ENCODE measurements at places on chromosomes 11 and 22. TPM values are rescaled to one million over a fixed set of nuclear protein-coding genes. Genes with fewer than 3 reads are reported as not detected.
A peak's percentile ranks its signal among the peaks of the same experiment; 100 is the strongest.

DNA sequence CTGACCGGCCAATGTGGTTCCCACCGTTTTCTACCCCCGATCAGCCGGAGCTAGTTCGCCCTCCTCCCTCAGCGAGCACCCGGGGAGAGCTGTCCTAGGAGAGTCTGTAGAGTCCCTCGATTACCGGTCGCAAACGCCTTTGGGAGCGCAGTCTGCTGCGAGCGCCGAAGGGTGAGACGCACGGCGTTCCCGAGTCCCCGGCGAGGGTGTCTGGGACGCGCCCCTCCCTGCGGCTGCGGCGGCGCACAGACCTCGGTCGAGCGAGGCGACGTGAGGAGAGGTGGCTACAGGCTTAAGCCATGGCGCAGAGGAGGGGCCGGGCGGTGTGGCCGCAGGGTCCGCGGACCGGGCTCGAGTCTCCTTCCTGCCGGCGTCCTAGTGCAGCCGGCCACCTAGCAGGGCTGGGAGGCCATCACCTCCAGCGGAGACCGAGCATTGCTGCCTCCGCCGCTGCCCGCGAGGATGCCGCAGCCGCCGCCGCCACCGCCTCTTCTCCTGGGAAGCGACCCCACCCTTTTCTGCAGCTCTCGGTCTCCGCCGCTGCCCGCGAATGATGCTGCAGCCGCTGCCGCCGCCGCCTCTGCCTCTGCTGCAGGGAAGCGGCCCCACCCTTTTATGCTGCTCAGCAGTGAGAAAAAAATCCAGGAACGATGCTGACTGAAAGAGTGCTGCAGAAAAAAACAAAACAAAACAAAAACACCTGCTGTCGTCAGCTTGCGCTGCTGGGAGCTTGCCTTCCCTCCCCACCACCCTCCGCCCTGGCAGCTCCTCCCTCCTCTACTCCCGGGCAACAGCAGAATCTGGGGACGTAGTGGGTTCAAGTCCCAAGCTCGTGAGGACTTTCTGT, at the start of gene MAP6:
MAP6 (minus strand) TSS at position 588 of the 847 bp plus-strand sequence. CDS start 669 bp downstream, outside the sequence.
- H3K4me3 ChIP-seq: peak within 1 kb of the TSS; percentile 69
- no peaks in the 10 kb centered on the region for H3K27me3 ChIP-seq
- peaks cover 34% of the 10 kb centered on the region for H3K4me1 ChIP-seq

DNA sequence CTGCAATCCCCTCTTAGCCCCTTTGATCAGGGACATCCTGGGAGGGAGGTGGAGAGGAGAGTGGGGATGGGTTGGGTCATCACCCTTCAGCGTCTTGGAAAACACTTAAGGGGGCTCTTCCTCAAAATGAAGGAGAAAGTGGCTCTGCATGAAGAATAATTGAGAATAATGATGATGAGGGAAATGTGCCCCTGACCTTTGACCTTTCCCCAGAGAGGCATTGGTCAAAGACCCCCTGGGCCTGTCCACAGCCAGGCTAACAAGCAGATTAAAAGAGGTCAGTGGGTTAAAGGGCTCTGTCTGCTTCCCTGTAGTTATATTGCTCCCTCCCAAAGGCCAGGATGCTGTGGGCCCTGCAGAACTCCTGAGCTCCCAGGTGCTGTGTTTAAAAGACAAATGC, 68.7 kb downstream of the NAV2 start:
- no peaks in the 10 kb centered on the region for H3K36me3 ChIP-seq
- H3K27ac ChIP-seq: no peak overlapping the region
- H3K27me3 ChIP-seq: no peaks in the 10 kb centered on the region

GRCh38 chr11:69669486-69669885, 5.7 kb downstream of the LTO1 start:
- DNase-seq: peak; percentile 35
- peaks cover 15% of the 10 kb centered on the region for H3K4me1 ChIP-seq
- H3K36me3 ChIP-seq: peaks cover 10% of the 10 kb centered on the region

Gene PLAAT2
- not detected for total RNA-seq

Gene PIK3IP1
- 0.68 TPM for total RNA-seq

Gene PNPLA5
- total RNA-seq: not detected

DNA sequence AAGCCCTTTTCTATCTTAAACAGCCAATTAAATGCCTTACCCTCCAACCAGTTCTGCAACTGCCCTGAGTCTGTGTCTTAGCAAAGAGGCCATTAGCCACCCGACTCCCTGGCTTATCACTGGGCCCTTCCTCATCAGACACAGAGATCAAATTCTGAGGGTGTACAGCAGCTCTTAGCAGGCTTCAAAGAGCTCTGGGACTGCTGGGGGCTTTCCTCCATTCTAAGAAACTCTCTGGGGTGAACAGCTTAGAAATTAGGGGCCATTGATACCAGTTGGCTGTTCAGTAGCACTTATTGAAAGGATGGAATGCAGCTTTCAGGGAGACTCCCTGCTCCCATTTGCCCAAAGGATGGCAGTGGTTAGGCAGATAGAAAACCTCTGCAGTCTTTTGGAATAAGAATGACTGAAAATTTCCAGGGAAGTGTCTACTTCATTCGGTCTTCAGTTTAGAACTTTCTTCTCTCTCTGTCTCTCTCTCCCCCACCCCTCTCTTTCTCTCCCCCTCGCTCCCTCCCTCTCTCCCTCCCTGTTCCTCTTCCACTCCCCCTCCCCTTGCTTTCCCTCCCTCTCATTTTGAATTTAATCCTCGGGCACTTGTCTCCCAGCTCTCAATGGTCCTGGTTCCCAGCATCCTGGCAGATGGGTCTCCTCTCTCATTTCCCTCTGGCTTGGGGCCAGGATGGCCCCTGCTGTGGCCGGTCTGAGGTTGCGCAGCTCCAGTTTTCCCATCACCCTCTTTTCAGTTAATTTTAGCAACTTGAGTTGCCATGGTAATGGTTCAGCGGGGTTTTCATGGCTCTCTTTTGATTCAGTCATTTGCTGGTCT, 76.4 kb downstream of the COMMD9 start:
- DNase-seq: no peak
- no peaks in the 10 kb centered on the region for H3K27me3 ChIP-seq
- no peak overlapping the region for H3K27ac ChIP-seq
- no peak overlapping the region for H3K4me3 ChIP-seq

Gene TBX10
- total RNA-seq: not detected

DNA sequence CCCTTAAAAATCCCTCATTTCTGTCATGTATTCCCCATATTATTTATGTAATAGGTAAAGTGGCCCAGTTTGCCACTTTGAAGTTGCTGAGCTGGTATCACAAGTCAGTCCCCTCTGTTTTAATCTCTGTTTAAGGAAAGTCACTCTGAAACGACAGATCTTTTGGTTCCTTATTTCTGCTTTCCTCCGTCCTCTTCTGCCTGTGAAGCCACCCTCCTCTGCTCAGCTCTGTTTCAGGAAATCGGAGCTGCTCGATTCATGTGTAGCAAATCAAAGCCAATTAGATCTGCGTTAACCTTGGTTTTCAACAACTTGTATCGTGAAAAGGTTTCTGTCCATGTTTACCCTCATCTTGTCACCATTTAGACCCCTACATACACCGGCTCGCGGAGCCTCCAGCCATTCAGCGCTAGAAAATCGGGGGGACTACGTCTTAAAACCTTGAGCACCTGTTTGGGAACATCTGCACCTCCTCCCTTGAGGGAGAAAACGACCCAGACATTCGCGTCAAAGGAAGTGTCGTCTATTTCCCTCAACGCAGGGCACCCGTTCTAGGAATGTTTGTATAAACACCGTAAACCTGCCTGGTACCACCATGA, 576 bp upstream of the SC5D start:
- no peak for DNase-seq
- peaks cover 16% of the 10 kb centered on the region for H3K4me1 ChIP-seq
- 0 out of 2 replicates have a peak, but pooled peaks cover 1% of the 10 kb centered on the region for H3K36me3 ChIP-seq
- peak overlapping the region; percentile 85 for H3K27ac ChIP-seq

Gene P2RX6
- not detected for total RNA-seq

DNA sequence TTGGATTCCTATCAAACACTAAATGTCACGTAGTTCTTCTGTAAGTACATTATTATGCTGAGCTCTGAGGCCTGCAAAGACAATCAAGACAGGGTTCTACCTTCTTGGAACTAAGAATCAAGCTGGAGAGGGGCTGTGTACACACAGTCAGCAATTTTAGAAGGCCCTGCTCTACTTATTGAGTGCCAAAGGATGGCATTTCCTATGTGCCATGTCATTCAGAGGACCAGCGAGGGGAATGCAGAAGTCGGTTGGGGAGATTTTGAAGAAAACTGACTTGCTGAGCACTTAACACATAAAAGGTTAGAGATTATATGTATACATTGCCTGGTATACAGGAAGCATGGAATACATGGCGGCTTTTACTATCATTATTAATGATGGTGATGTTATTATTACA, 5.3 kb downstream of the SLC37A2 start:
- H3K27ac ChIP-seq: no peak overlapping the region
- no peaks in the 10 kb centered on the region for H3K27me3 ChIP-seq
- no peaks in the 10 kb centered on the region for H3K36me3 ChIP-seq
- DNase-seq: no peak
- H3K4me1 ChIP-seq: peaks cover 32% of the 10 kb centered on the region

Gene OR8D1
- not detected for total RNA-seq

GRCh38 chr22:40000171-40000570, 5.4 kb downstream of the FAM83F start:
- DNase-seq: no peak
- H3K27me3 ChIP-seq: no peaks in the 10 kb centered on the region
- peaks cover 69% of the 10 kb centered on the region for H3K4me1 ChIP-seq
- no peak overlapping the region for H3K4me3 ChIP-seq
- no peaks in the 10 kb centered on the region for H3K36me3 ChIP-seq
- peak overlapping the region; percentile 93 for H3K27ac ChIP-seq

DNA sequence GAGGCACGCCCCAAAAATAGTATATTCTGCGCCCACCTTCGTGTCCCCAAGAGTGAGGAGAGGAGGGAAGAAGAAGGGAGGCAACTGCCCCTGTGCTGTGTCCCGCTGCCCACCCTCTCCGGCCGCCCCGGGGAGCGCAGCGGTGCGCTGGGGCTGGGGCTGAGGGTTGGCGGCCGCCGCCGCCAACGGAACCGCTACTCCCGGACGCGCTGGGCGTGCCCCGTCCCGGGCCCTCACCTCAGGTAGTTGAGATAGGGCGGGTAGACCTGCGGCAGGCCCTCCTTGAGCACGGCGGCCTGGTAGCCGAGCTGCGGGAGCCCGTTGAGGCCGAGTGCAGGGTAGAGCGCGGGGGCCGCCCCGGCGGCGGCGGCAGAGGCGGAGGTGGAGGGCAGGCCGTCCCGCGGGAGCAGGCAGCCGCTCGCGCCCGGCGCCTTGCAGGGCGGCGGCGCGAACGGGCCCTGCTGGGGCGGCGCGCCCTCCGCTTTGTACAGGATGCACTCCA, 2.4 kb downstream of the PGR start:
- DNase-seq: peak; percentile 18
- H3K27ac ChIP-seq: no peak overlapping the region
- peak overlapping the region; percentile 18 for H3K4me3 ChIP-seq
- no peaks in the 10 kb centered on the region for H3K36me3 ChIP-seq
- peaks cover 20% of the 10 kb centered on the region for H3K27me3 ChIP-seq
- peaks cover 12% of the 10 kb centered on the region for H3K4me1 ChIP-seq

Gene C11orf86
- total RNA-seq: not detected

- H3K27ac ChIP-seq: no peak overlapping the region
- no peak overlapping the region for H3K4me3 ChIP-seq
- DNase-seq: peak; percentile 54
- no peaks in the 10 kb centered on the region for H3K27me3 ChIP-seq
These were observed 2.5 kb upstream of the SEPTIN3 start for GRCh38 chr22:41966607-41967240.

- H3K27ac ChIP-seq: no peak overlapping the region
- DNase-seq: no peak
- no peak overlapping the region for H3K4me3 ChIP-seq
- no peaks in the 10 kb centered on the region for H3K27me3 ChIP-seq
- no peaks in the 10 kb centered on the region for H3K4me1 ChIP-seq
- H3K36me3 ChIP-seq: no peaks in the 10 kb centered on the region
These were observed 1398.9 kb downstream of the BRD1 start for GRCh38 chr22:48428631-48429371.

GRCh38 chr11:112179601-112180000, 4.3 kb downstream of the BCO2 start:
- DNase-seq: no peak
- no peaks in the 10 kb centered on the region for H3K36me3 ChIP-seq
- H3K27me3 ChIP-seq: no peaks in the 10 kb centered on the region
- H3K4me1 ChIP-seq: peaks cover 14% of the 10 kb centered on the region
- H3K27ac ChIP-seq: no peak overlapping the region
- H3K4me3 ChIP-seq: no peak overlapping the region

Gene NXPE2
- not detected for total RNA-seq

DNA sequence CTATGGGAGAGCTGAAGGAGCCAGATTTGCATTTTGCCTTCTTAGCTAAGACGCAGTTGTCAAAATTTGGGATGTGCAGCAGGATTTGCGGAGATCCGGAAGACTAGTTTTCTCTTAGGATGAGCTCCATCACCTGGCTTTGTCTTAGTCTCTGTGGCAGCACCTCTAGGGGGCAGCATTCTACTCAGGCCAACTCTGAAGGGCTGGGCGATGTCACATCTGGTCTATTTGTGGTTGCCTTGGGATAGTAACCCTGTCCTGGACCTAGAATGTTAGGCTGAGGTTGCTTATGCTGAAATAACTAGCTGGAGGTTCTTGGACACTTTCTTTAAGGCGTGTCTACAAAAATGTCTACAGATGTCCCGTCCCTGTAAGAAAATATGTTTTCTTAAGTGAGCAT, 116.2 kb downstream of the FAT3 start:
- no peak overlapping the region for H3K27ac ChIP-seq
- H3K36me3 ChIP-seq: no peaks in the 10 kb centered on the region
- H3K4me3 ChIP-seq: no peak overlapping the region
- H3K27me3 ChIP-seq: no peaks in the 10 kb centered on the region
- H3K4me1 ChIP-seq: no peaks in the 10 kb centered on the region

- no peak overlapping the region for H3K4me3 ChIP-seq
- no peaks in the 10 kb centered on the region for H3K36me3 ChIP-seq
- no peak for DNase-seq
- H3K27me3 ChIP-seq: no peaks in the 10 kb centered on the region
- no peak overlapping the region for H3K27ac ChIP-seq
These were observed 13.4 kb upstream of the PGA3 start for GRCh38 chr11:61189933-61190332.

DNA sequence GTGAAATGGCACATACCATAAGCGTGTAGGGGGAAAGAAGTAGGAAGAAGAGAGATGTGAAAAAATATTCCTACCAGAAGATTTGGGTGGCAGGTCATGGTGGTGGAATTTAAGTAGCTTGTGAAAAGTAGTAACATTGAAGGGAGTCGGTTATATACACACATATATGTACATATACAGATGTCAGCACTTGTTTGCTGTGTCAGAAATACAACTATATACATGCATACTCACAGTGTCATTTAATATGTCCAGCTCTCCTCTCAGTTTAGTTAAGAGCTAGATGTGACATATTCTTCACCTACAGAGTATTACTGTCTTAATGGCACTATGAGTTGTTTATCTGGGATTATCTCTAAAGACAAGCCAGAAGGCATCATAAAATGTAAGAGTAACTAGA, 987.4 kb upstream of the CCDC90B start:
- no peaks in the 10 kb centered on the region for H3K27me3 ChIP-seq
- no peaks in the 10 kb centered on the region for H3K36me3 ChIP-seq
- H3K4me3 ChIP-seq: no peak overlapping the region
- no peaks in the 10 kb centered on the region for H3K4me1 ChIP-seq
